AG04449 (cell line): ENCODE measurements at places on chromosomes 3 and 15.

DNA sequence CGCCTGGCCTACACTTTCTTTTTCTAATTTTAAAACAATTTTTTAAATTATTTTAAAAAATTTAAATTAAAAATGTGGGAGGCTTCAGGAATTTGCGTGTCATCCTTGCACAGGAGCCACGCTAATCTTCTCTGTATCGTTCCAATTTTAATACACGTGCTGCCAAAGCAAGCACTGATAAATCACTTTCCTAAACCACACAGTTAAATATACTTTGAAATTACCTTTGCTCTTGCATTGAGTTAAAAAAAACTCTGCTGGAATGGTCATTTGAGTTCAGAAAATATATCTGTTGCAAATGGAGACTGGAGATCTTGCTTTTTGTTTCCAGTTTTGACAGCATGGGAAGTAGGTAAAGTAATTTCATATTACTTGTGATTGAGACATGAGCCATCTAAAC is 23.6 kb downstream of the GATM start:
- no peak for DNase-seq

DNA sequence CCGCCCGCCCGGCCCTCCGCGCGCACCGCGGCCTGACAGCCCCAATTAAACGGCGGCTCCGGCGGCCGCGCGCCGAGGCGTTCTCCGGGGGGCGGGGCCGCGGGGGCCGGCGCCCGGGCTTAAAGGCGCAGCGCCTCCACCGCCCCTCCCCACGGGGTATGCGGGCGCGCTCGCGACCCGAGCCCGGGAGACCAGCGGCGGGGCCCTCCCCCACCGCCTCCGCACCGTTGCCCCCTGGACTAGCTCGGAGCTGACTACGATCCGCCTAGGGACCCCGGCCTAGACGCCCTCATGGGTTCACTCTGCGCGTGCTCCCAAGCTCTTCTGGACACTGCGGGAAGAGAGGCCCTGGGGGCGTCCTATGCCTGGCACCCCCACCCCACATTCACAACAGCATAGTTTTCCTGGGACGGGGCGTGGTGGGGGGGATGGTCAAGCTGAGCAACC is at the start of gene DUSP7:
TSS of gene DUSP7 (minus strand) at position 51 of the 447 bp plus-strand sequence. CDS start 205 bp downstream, outside the sequence.
- DNase-seq = no peak

GRCh38 chr3:122991236-122991985 is 36.2 kb downstream of the SEMA5B start:
- no peak for DNase-seq

DNA sequence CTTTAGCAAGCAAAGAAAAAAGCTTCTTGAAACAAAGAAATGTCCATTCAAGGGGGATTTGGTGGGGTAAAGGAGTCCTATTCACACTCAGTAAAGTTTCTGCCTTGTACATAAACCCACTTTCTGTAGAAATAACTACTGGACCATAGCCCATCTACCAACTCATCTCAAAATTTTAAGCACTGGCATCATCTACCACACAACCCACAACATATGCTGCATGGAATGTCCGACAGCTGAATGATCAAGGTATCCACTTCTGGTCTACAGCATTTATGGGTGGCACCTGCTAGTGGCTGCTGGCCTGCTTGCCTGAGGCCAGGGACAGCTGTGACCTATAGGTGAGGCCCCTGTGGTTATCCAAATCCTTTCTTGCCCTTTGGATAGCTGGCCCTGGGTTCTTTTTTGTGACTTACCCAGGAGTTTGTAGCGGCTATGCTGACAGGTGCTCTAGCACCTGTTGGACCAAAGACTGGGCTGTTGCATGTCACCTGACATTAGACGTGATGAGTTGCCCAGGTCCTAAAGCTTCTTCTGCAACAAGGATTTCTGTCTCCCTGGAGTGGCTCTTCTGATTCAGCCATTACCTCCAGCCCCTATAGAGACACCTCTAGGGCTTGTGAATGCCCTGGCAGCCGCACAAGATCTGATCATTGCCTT is 19.2 kb upstream of the MEF2A start:
- no peak for DNase-seq

DNA sequence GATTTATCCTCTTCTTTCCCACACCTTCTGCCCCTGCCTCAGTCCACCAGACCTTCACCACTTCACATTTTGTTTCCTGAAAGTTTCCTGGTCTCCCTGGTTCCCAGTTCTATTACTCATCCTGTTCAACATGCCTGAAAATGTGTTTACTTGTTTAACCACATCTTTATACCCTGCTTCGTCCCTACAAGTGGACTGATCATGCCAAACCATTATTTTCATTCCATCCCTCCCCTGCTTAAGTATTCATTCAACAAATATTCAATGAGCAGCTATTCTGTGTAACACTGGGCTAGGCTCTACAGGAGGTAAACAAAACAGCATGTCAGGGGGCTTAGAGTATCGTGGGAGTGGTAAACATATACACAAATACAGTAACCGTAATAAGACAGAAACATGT is 5.5 kb downstream of the MYO5A start:
- DNase-seq = peak; percentile 76

- DNase-seq = no peak
These were observed 510 bp upstream of the COLQ start for GRCh38 chr3:15522016-15522415.
